Fibroblast of skin of scalp (primary cell): ENCODE measurements at places on chromosomes 1 and 21.
A peak's percentile ranks its signal among the peaks of the same experiment; 100 is the strongest.

- no peak for DNase-seq
Observed at GRCh38 chr1:201633297-201633696, 94.4 kb downstream of the NAV1 start.

DNA sequence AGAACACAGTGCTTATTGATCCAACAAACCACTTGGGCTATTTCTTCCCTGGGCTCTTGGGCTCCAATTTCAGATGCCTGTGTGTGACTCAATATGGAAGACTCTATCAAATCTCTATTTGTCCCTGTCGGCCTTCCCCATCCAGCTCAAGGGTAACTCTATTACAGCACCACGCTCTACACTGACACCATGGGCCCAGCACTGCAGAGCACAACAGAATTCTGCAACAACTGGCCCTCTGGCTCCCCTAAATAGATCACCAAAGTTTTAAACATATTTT, 51.7 kb downstream of the CAPZB start:
- DNase-seq = no peak

DNA sequence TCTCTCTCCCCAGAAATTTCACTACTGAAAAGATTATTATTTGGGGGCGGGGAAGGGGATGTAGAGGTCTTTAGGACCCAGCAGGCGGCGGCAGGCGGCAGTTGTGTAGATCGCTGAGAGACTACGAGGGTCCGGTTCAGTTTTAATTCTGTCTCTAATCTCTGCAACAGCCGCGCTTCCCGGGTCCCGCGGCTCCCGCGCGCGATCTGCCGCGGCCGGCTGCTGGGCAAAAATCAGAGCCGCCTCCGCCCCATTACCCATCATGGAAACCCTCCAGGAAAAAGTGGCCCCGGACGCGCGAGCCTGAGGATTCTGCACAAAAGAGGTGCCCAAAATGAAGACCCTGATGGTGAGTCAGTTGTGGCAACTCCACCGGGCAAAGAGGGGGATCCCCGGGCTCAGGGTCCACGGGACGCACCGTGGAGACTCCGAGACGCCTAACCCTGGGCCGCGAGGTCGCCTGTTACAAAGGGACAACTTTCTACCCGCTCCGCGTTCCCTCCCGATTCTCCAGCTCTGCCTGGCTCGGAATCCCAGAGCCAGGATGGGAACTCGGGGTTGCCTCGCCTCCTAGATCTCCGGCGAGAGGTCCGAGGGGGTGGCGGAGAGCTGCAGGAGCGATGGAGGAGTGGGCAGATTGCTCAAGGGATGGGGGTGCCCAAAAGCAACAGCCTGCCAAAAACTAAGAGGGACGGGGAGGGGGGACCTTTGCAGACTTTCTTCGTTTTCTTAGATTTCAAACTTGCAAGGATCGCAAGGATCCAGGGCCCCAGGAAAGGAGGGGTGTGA, at the start of gene ST6GALNAC5:
ST6GALNAC5 (plus strand) TSS at position 139 of the 789 bp plus-strand sequence.
- peak; percentile 65 for DNase-seq

DNA sequence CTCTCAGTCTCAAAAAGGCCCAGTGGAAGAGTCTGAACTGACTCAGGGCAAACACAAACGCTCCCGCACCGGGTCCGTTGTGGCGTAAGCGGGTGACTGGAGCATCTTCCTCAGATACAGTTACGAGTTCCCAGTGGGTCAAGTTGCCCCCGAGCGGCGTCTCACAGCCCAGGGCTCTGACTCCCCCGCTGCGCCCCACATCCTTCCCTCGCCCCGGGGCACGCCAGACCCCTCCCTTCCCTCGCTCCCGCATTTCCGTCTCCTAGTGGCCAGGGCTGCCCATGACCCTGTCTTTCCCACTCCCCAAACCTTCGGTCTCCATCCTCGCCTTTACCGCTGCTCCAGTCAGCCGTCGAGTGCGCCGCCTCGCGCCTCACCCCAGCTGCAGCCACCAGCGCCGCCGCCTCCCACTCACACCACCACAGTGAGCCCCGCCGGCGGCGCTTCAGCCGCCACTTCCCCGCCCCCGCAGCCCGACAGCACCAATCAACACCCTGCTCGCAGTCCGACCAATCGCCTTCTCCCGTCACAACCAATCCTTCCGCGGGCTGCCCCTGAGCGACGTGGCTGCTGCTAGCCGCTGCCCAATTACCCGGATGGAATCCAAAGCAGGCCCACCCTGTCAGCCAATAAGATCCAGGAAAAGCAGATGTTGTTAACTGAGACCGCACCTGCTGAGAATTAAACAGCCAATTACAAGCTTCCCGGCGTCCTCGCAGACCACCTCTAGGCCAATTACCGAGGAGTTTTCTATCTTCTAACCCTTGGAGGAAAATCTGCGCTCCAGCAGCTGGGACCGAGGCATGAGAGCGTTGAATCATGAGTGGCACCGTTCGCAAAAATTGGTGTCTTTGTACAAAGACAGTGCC, at the start of gene TDRKH:
TDRKH (minus strand) TSS at position 430 of the 869 bp plus-strand sequence. CDS start 7,478 bp downstream, outside the sequence.
- peak; percentile 99 for DNase-seq

GRCh38 chr1:66359269-66359668, 174.7 kb upstream of the SGIP1 start:
- DNase-seq = no peak

DNA sequence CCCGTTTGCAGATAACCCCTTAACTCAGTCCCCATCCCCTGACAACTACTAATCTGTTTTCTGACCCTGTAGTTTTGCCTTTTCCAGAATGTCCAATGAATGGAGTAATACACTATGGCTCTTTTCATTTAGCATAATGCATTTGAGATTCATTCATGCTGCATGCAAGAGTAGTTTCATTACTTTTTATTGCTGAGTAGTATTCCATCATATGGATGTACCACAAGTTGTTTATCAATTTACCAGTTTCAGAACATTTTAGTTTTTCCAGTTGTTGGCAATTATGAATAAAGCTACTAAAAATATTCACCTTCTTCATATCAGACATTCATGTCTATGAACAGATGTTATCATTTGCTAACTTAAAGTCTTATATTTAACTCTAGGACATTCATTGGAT, 45.3 kb downstream of the STXBP3 start:
- no peak for DNase-seq

- DNase-seq = no peak
Observed at GRCh38 chr1:16172964-16173446, 17.1 kb upstream of the EPHA2 start.

DNA sequence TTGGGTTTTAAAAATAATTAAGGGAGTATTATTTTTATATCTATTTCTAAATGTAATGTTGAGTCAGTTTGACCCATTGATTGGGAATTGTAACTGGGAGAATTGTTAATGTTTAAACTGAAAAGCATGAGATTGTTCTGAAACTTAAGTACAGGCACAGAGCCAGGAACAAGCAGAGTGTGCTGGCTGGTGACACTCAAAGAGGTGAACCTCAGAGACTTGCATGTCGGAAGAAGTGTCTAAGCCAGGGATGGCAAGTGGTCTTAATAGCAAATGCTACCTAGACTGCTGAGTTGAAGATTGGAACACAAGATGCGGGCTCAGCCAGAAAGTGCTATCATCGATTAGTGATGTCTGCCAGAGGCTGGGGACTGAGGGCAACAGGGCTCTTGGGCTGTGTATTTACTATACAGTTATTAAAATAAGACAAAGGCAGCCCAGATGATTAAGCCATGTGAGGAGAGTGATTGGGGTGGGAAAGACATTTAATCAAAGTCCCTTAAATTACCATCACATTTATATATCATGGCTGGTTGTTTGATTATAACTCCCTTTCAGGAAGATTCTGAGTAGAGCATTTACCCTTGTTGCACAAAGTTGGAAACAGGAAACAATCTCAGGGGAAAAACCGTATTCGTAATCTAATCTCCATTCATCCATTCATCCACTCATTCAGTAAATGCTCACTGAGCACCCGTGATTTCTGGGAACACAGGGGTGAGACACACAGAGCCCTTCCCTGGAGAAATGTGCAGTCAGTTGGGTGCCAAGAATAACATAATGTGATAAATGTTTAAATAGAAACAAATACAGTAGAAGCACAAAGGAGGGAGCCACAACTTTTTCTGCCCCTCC, 42.8 kb downstream of the C8A start:
- DNase-seq = no peak

GRCh38 chr1:160925652-160926244, 28.9 kb downstream of the ITLN2 start:
- no peak for DNase-seq

DNA sequence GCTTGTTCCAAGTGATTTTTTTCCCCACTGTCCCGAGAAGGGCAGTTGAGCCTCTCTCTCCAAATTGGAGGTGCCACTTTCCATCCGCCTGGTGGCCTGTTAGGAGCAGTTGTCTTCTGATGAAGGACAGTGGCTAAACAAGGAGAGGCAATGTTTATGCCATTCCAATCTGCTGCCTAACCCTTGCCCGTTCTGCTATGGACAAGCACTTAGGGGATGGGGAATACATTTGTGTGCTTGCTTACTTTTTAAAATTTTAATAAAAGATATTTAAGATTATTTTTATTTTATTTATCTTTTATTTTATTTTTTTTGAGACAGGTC, 12.0 kb downstream of the COQ8A start:
- DNase-seq = no peak
